ENCODE measurements at places on chromosomes 11 and 22. TPM values are rescaled to one million over a fixed set of nuclear protein-coding genes. Genes with fewer than 3 reads are reported as not detected.

TXN2 gene
- 101 TPM for total RNA-seq

GRCh38 chr11:2142762-2143202 is 3.6 kb upstream of the IGF2 start:
- no peak for DNase-seq

- no peak for DNase-seq
Measured at GRCh38 chr22:37976547-37976946, 7.8 kb downstream of the SOX10 start.

GRCh38 chr11:122977470-122978298 is 4.0 kb downstream of the BSX start:
- no peak for DNase-seq

FZD4 gene
- total RNA-seq: 9.0 TPM

GRCh38 chr11:118081241-118081958 is 4.5 kb downstream of the TMPRSS4 start:
- no peak for DNase-seq

- DNase-seq: no peak
Measured at GRCh38 chr22:38165922-38166593, 15.6 kb downstream of the PLA2G6 start.

DNA sequence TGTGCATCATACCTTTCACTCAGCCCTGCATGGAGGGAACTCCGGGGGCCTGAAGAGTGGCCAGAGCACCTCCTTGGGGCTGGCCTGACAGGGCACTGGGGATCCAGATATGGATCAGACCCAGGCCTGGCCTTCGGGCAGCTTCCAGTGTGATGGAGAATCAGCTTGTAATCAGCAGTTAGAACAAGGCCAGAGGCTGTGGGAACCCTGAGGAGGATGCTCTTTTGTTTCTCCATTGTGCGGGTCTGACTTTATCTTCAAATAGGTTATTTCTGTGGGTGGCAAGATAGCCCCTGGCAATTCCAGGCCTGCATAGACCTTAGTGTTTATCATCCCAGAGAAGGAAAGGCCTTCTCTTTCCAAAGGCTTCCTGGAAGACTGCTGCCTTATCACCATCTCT is 12.3 kb downstream of the DGAT2 start:
- no peak for DNase-seq

Measured in left colon (tissue), 2 donors.